ENCODE measurements at places on chromosomes 16 and 17.

DNA sequence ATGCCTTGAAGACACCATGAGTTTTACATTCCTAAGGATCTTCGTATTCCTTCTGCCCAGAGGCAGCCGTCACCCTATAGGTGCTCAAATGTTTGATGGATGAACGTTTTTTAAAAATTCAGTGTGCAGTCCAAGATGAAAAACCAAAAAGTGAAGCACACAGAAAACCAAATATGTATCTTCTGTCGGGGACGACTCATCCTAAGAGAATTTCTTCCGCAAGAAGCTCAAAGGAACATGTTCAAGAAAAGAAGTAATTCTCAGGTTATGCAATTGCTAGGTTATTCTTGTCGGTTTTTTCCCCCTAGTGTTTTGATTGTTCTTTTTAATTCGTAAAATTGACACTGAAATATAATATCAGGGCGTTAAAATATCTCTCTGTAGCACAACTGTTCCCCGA is 1.4 kb downstream of the CENPV start:
- no peak for DNase-seq

GRCh38 chr16:10828851-10829366 is 10.3 kb upstream of the TVP23A start:
- DNase-seq, result peak; percentile 21

DNA sequence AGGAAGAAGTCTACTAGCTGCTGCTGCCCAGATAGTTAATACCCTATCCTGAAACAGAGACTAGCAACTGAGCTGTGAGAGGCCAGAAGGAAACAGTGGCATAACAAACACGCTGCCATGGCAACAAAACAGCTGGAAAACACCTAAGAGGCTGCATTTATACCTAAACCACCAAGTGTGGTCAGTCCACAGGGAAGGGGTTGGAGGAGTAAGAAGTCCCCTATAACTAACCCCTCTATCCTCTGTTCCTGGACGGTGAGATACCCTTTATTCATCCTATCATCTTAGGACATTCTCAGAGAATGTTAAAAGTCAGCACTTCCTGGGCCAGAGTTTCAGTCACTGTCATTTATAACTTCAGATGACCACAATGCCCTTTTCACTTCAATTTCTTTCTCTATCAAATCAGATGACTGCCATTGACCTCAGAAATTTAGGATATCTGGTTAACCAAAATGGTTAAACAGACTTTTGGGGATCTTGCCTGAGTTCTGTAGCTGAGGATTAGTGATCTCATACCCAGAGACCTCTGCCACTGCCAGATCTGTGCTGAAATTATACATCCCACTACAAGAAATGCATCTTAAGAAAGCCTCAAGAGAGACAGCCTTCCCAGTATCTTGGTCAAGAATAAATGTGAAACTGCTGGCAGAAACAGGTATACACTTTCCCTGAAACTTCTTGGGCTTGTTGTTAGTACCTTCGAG is 36.2 kb downstream of the STH start:
- no peak for DNase-seq

- no peak for DNase-seq
Measured at GRCh38 chr16:60166111-60166510, 1432.0 kb upstream of the GOT2 start.

DNA sequence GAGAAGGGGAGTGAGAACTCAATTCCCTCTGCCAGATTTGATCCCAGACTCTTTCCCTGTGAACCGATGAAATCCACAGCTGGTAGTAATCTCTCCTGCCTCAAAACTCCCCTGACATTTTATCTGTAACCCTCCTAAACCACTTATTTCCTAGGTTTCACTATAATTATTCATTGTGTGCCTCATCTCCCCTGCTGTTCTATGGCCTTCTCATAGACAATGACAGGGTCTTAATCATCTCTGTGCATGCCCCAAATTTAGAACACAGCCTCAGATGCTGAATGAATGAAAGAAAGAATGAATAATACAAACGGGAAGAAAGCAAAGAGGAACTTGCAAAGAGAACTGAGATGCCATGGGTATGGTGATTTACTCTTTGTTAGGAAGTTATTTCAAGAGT is 451.1 kb downstream of the HS3ST3B1 start:
- no peak for DNase-seq

DNA sequence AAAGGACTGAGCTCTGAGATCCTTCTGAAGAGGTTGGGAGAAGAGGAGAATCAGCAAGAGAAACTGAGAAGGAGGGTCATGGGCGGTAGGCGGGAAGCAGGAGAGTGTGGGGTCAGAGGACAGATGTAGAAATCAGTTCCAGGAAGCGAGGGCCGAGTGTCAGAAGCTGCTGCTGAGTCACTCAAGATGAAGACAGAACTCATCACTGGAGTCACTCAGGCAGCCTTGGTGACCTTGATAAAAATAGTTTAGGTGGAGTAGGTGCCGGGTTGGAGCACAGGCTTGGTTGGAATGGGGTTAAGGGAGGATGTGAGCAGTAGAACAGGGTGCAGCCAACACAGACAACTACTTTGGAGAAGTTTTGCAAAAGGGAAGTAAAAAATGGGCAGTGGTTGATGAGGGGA is 6.1 kb upstream of the ITGAM start:
- no peak for DNase-seq
